ENCODE measurements at places on chromosomes 16 and 17.

DNA sequence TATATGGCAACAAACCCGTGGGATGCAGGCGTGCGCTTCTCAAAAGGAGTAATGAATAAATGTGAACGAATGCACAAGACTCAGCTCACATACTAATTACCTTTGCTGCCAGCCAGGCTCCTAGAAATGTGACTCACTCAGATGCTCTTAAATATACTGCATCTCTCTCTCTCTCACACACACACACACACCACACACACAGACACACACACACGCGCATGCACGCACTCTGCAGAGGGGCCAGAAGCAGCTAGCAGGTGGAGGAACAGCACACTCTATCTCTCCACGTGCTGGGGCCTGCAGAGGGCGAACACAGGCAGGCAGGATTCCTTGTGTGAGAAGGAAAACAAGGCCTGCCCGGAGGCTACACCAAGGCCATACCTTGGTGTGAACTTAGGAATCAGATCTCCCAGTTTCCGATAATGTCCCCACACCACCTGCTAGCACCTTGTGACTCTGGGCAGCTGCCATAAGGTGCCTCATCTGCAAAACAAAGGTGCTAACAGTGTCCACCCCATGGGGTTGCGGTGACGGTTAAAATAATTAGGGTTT, 5.3 kb downstream of the GPRC5B start:
- DNase-seq: no peak

DNA sequence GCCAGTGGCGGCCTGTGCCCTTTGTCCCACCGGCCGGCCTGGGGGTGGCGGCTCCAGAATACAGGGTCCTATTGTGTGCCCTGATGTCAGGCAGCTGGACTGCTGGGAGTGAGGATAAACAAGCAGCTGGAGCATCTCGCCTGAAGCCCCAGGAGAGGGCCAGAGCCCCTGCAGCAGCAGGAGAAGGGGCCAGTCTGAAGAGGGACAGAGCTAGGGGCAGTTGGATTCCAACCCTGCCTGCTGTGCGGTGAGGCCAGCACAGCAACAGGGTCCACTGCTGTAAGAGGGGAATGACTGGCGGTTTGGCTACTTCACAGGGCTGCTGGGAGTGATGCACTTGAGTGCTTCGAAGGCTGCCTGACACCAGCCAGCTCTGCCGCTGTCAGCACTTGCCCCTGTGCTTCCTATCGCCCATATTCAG, 25.0 kb downstream of the RAB11FIP4 start:
- DNase-seq: no peak

GRCh38 chr17:10178506-10178991, 19.9 kb downstream of the GAS7 start:
- DNase-seq: no peak

GRCh38 chr17:6099492-6099891, 29.3 kb downstream of the WSCD1 start:
- no peak for DNase-seq

GRCh38 chr16:1101133-1101532, 5.1 kb upstream of the C1QTNF8 start:
- DNase-seq: no peak

DNA sequence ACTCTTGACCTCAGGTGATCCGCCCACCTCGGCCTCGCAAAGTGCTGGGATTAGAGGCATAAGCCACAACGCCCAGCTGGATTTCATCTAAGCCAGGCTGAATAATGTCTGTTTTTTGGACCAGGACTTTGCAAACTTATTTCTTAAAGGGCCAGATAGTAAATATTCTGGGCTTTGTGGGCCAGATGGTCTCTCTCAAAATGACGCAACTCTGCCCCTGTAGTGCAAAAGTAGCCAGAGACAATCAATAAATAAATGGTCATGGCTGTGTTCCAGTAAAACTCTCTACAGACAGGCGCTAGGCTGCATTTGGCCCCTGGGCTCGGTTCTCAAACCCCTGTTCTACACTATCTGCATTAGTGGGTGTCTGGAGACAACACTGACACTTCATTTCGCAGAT, 121.9 kb upstream of the CDH13 start:
- no peak for DNase-seq

DNA sequence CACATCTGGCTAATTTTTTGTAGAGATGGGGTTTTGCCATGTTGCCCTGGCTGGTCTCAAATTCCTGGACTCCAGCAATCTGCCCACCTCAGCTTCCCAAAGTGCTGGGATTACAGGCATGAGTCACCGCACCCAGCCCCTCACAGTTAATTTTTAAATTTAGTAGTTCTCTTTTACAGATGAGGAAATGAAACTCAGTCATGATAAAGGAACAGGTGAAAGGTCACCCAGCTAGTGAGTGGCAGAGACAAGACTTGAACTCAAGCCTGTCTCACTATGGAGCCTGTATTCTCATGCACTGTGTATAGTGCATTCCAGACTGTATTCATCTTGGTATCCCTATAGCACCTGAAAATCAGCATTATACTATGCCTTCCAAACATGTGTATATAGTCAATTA, 77.1 kb upstream of the WSB1 start:
- DNase-seq: no peak

- no peak for DNase-seq
Observed at GRCh38 chr17:63185420-63185819, 219.4 kb downstream of the TANC2 start.

- no peak for DNase-seq
Observed at GRCh38 chr16:3718628-3719027, 1.3 kb upstream of the TRAP1 start.

DNA sequence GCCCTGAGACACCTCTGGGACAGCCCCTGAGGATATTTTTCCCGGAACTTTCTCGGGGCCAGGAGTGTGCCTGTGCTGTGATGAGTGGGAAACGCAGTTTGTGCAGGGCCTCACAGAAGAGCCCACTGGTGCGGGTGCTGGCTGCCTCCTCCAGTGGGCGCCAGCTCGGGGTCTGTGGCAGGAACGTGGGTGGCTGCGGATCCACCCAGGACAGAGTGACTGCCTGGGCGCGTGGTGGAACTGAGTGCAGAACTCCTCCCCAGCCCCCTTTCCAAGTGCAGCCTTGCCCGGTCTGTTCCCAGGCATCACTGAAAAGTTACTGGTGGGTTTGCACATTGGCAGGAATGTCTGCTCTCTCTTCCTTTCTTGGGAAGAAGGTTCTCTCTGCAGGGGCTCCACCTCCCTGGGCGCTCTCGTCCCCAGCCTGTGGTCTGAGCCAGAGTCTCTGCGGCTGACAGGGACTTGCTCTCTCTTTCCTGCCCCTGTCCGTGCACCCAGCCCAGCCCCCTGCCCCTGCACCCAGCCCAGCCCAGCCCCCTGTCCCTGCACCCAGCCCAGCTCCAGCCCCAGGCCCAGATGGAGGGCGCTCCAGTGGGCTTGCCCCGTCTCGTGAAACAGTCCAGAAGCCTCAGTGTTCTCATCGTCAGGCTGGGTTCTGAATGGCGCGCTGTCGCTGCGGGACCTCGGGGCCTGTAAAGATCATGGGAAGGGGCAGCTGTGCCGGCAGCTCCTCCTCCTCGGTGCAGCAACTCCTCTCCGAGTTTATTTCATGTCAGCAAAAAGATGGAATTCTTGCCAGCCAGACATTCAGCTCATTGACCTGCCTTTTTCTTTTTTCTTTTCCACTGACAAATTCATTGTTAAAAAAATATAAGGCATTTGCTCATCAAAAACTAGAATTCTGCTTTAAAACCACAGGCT, 117.5 kb downstream of the BANP start:
- DNase-seq: no peak

GRCh38 chr16:1615761-1616160, 3.6 kb downstream of the CRAMP1 start:
- DNase-seq: no peak

DNA sequence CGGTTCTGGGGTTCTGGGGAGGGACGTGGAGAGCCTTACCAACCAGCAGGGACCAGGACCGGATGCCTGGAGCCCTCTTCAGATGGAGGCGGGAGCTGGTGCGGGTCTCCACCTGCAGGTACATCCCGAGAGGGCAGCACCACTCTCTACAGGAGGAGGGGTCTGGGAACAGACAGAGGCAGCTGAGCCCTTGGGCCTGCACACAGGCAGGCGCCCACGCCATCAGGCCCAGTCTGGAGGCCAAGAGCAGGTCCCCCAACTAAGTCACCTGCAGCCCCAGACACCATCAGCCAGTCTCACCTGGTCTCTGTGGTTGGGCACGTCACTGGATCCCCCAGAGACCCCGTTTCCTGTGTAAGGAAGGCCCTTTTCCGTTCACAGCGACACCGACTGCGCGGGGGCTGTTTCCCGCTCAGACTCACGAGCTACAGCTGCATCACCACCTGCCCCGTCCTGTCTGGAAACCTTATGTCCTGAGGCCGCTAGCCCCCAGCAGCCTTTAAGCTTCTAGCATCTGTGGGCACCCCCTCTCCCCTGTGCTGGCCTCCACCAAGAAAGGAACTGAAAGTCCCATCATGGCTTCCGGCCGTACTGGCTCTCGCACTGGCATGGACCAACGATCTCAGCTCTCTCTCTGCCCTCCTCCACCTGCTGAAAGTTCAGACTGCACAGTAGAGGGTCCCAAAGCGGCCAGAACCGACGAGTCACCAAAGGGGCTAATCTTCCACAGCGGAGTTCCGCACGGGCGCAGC, 1.2 kb downstream of the CYBC1 start:
- DNase-seq: peak; percentile 60

DNA sequence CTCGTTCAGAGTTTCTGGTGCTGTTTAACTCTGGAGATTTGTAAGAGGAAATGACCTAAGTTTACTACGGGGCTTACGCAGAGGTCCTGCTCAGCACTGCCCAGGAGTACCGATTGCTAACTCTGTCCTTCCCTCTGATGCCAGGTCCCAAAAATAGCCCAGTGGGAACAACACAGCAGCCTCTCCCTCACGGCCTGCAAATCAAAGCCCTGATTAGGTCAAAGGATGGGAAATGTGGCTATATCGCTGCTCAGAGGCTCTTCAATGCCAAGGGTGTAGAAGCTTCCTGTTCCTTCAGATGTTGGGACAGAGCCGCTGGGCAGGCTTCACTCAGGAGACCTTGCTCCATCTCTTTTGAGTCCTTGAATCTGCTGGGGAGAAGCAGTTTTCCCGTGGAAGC, 174.2 kb upstream of the KCNJ16 start:
- DNase-seq: no peak

- DNase-seq: peak; percentile 65
Observed at GRCh38 chr17:29155227-29155965, 24.8 kb downstream of the MYO18A start.

GRCh38 chr17:56740481-56740880, 93.2 kb downstream of the C17orf67 start:
- DNase-seq: no peak

- DNase-seq: no peak
Observed at GRCh38 chr16:23679274-23679985, 741 bp downstream of the PLK1 start.

DNA sequence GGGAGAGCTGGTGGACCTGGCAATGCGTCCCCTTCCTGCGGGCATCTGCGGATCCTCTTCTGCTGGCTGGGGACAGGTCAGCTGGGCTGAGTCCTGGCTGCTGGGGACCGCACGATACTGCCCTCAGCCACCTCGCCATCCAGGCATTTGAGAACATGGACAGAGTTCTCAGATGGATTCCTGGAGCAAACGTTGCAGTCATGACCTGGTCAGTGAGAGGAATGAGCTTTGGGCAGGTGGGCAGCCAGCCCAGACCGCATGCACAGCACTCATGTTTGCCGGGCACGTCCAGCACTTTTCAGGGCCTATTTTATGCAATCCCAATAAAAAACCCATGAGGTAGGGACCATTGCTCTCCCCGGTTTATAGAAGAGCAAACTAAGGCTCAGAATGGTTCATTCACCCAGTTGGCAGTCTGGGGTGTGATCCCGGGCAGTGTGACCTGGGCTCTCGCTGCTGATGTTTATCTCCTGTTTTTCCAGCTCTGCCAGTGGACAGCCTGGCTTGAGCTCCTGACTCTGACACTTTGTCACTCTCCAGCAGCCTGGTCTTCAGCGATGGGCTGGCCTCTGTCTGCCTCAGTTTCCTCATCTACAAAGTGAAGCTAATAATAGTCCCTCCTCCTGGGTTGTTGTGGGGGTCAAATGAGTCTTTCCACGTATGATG, 294.7 kb downstream of the IRF8 start:
- DNase-seq: no peak

GRCh38 chr17:39709998-39710964, 10.4 kb downstream of the ERBB2 start:
- DNase-seq: no peak

- DNase-seq: no peak
Observed at GRCh38 chr16:73798471-73798870, 498.1 kb upstream of the PSMD7 start.

DNA sequence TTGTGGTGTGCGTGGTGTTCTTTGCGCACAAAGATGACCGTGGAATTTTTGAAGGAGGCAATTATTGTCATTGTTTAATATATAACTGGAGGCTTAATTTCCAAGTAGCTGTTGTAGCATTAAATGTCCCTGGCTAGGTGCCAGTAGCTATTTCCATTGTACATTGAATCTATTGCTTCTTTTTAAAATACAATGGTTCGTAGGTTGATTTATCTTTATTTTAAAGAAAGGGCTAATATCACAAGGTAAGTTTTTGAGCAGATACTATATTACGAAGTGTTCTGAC, 127.1 kb downstream of the RPTOR start:
- no peak for DNase-seq

GRCh38 chr16:23355106-23355670, 53.1 kb downstream of the SCNN1B start:
- DNase-seq: no peak

GRCh38 chr16:49483651-49484450, 110.2 kb downstream of the C16orf78 start:
- DNase-seq: no peak

- no peak for DNase-seq
Observed at GRCh38 chr16:17432901-17433576, 37.7 kb downstream of the XYLT1 start.

DNA sequence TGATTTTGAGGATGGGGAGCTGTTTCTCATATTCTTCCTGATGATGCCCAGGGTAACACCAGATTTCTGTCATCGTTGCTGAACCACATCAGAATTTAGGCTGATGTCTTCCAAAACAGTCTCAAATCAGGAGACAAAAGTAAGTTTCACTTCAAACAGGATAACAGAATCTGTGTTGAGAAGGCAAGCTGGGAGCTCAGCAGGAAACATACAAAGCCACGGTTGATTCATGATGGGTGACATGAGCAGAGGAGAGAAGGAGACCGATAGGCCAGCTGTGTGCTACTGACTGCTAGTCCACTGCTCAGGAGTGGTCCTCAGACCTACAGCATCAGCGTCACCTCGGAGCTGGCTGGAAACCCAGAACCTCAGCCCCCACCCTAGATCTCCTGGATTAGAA, 62.9 kb upstream of the RCVRN start:
- DNase-seq: no peak

All from stimulated activated CD4-positive, alpha-beta T cell treated with anti-CD3 and anti-CD28 coated beads, Interleukin-1b, Interleukin-23, amount 100 ng/mL, for 24 hours (primary cell).